ENCODE measurements at places on chromosomes 5 and 9.

- DNase-seq, result no peak
These were observed 206.6 kb downstream of the SPOCK1 start for GRCh38 chr5:137292461-137293027.

DNA sequence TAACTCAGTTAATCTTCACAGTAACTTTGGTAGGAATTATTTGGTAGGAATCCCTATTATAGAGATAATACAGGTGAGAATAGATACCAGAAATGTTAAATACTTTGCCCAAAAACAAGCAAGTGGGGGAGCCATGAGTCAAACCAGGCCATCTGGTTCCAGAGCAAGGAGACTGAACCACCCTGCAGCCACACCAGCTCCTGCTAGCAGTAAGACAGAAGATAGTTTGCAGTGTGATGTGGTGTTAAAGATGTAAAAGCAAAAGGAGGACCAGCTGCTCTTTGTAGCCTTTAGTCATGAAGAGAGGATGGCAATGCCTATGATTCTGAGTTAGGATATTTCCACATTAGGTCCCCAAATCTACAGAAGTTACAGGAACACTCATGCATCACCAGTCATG lies 101.4 kb downstream of the PRKACG start:
- DNase-seq, result no peak

DNA sequence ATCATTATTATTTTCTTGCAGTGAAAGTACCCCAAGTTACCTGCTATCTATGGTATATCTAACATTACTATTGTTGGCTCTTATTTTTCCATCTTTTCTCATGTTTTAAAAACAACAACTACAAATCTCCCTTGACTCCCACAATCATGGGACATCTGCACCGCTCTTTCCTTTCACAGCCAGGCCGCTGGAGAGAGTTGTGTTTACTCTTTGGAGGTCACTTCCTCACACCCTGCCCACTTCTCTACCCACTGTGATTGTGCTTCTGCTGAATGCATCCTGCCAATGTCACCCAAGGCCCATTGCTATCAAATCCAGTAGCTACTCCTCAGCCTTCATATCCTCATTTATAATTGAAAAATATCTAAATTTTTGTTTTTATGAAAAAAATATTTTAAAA lies 29.7 kb downstream of the SLC28A3 start:
- no peak for DNase-seq

DNA sequence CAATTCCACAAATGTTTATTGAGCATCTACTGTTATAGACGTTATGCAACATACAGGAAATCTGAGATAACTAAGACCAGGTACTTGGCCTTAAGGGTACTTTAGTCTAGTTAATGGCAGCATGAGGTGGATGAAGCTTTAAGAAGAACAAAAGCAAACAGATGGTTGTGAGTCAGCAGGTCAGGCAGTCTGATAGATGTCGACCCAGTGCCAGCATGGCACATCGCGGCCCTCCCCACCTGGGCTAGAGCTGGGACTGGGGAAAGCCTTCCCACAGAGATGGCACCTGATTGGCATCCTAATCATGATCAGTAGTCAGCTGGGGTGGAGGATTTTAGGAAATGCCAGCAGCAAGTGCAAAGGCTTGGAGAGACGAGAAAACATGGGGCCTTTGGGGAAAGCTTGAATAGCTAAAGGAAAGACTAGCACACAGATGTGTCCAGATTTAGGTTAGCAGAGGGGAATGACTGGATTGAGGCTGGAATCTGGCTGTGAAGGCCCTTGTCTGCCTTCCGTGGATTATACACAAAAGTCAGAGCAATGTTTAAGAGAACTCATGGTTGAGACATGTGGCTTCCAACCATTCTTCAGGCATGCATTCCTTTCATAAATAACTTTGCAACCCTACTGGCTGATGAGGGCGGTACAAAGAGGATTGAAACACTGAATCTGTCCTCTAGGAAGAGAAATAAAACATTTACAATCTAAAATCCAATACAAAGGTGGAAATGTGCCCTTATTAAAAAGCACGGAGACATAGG lies 395.4 kb upstream of the WWC1 start:
- DNase-seq, result no peak

DNA sequence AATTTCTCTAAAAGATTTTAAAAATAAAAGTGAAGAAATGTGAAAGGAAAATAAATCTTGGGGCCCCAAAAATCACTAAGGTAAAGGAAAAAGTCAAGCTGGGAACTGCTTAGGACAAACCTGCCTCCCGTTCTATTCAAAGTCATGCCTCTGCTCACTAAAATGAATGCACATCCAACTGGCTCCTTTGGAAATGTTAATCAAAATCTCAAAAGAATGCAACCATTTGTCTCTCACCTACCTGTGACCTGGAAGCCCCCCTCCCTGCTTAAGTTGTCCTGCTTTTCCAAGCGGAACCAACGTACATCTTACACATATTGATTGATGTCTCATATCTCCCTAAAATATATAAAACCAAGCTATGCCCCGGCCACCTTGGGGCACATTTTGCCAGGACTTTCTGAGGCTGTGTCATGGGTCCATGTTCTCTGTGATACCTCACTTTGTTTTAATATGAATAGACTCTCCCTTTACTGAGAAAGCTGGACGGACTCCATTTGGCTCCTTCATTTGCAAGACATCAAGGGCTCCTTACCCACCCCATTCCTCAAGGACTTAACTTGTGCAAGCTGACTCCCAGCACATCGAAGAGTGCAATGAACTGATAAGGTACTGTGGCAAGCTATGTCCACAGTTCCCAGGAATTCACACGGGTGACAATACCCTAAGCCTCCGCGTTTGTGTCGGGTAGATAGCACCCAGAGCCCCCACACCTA lies 164.3 kb downstream of the SMC2 start:
- DNase-seq, result no peak

DNA sequence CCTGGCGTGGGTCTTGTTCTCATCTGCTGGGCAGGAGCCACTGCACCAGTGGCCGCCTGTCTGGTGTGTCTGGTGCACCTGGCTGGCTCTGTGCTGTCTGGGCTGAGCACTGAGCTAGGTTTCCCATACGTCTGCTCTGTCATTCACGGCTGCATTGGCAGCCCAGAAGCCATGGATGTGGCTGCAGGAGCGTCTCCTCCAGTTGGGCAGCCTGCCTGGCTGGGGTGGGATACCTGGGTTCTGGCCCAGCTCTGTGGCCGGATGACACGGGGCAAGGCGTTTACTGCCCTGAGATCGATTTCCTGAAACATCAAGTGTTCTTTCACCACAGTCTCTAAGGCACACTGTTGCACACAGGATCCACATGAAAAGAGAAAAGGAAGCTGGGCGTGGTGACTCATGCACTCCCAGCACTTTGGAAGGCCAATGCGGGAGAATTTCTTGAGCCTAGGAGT lies 25.5 kb upstream of the SLC25A51 start:
- DNase-seq, result no peak

DNA sequence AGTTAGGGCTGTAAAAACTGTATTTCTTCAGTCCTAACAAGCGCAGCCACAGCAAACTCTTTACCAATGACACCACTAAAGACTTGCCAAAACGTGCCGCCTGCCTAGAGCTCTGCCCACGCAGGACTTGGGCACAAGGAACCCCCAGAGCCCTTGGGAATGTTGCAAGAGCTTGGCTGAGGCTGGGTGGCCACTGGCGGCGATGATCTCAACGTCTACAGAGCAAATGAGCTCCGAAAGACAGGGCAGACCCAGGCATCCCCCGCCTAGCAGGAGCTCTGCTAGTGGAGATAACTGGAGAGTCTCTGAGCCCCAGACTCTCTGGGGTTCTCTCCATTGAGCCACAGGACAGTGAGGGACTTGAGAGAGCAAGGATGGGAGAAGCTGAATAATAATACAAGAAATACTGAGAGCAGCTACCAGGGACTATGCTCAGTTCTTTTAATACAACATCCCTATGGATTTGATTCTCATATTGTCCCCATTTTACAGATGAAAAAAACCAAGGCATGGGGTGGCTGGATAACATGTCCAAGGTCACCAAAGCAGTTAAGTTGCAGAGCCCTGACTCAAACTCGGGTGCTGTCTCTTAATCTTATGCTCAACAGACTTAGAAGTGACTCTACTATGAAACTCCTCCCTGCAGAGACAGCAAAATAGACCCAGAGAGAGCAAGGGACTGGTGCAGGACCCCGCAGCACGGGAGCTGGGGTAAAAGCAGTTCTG lies 32.5 kb downstream of the SHB start:
- no peak for DNase-seq

GRCh38 chr9:77714077-77714549 lies 66.0 kb upstream of the GNA14 start:
- no peak for DNase-seq

DNA sequence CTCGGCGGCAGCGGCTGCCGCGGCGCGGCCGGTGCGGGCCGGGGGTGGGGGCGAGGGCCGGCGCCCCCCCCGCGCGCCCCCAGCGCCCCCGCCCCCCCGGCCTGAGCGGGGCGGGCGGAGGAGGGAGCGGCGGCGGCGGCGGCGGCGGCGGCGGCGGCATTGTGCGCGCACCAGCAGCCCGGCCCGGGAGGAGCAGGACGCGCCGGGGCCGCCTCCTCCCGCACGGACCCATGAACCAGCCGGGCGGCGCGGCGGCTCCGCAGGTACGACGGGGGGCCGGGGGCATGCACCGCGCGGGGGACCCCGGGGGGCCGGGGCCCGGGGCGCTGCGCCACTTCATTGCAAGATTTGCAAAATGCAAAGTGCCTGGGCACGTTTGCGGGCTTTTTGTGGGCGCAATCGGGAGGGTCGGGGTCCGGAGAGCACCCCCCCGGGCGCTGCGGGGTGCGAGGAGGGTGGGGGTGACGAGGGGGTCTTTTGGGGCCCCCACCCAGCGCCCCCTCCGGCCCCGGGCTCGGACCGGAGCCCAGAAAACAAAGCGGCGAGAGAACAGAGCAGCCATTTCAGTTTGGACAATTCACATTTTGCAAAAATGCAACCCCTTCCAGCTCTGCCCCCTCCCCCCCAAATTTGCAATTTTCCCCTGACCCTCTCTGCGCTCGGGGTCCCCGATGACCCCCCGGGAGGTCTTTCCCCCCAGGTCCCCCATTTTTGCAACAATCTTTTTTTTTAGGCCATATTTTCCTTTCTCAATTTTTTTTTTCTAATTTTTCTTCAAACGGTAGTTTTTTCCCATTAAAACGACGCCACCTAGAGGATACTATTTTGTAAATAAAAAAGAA lies at the start of gene ZNF618:
ZNF618 (plus strand) TSS at position 159 of the 842 bp plus-strand sequence; CDS start at position 231, 72 bp downstream.
- DNase-seq, result peak; percentile 65

DNA sequence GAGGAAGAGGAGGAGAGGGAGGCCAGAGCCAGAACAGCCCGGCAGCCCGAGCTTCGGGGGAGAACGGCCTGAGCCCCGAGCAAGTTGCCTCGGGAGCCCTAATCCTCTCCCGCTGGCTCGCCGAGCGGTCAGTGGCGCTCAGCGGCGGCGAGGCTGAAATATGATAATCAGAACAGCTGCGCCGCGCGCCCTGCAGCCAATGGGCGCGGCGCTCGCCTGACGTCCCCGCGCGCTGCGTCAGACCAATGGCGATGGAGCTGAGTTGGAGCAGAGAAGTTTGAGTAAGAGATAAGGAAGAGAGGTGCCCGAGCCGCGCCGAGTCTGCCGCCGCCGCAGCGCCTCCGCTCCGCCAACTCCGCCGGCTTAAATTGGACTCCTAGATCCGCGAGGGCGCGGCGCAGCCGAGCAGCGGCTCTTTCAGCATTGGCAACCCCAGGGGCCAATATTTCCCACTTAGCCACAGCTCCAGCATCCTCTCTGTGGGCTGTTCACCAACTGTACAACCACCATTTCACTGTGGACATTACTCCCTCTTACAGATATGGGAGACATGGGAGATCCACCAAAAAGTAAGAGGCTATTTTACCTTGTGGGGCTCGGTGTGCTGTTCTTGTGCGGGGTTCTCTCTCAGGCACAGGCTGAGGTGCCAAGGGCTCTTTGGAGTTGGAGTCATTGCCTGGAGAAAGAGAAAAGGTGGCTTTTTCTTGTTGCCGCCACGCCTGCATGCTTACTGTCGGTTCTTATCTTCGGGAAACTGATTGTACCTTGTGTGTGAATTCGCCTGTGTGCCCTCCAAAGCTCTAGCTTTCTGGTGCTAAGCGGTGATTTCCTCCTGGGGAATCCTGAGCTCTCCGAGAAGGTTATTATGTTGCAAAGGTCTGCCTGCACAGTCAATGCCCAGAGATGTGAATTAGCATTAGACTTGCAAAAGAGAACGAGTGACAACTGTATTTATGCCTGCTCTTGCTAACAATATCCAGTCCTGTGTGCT lies at the start of gene ISL1:
ISL1 (plus strand) TSS at position 318 of the 991 bp plus-strand sequence; CDS start at position 542, 224 bp downstream.
- no peak for DNase-seq

- no peak for DNase-seq
These were observed 85.0 kb downstream of the MEGF10 start for GRCh38 chr5:127375544-127376091.

DNA sequence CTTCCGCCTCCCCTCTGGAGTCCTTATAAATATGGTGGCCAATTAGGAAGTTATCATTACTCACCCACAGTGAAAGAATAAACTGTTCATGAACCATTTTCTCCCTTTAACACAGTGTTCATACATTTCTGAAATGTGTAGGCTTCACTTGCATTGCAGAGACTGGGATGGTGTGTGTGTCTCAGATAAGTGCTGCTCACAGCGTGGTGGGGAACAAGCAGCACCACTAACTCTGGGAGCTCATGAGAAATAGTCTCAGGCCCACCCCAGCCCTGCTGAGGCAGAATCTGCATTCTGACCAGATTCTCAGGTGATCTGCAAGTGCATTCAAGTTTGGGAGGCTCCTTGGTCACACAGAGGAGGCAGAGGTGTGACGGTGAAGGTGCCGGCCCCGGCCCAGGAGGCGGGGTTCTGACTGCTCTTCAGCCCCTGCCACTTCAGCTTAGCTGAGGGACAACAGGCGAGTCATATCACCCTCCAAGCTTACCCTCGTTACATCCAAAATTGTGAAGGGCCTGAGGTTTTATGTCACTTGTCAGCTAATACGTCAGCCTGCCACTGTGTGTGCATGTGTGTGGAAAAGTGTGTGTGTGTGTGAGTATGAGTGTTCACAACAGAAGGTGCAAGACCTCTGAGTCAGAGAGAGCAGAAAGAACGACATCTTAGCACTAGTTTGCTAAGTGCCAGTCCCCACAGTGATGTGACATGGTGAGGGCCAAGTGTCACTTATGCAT lies 34.7 kb downstream of the DAP start:
- no peak for DNase-seq

GRCh38 chr5:112289465-112289864 lies 129.6 kb downstream of the EPB41L4A start:
- DNase-seq, result no peak

DNA sequence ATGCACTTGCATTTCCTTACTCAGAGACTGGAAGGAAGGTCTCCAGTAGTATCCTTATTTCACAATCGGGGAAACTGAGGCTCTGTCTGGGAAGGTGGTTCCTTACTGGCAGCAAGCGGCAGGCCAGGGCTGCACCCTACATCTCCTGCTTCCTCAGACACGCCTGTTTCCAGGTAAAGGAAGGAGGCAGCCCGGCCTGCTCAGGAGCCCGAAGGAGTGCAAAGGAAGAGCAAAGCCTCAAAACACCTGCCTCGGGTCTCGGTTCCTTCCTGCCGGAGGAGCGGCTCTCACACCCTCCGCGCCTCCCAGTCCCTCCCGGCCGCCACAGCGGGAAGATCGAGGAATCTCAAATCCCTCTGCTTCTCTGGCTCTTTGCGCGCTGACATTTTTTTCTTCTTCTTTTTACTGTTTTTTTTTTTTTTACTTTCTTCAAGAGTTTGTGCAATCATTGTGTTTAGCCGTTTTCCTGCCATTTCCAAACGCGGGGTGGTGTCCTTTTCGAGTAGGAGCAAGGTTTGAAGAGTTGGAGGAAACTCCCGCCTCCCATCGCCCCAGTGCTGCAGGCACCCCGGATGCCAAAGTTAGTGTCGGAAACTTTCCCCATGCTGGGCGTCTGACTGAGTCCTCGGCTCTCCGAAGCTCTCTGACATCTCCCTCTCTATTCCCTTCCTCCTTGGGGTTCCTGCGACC lies 1.0 kb downstream of the GGTA1 start:
- DNase-seq, result no peak
